ENCODE measurements at places on chromosomes 7 and 10. TPM values are rescaled to one million over a fixed set of nuclear protein-coding genes. Genes with fewer than 3 reads are reported as not detected.

GBF1 gene
- polyA plus RNA-seq, result 32.0 TPM

TMEM236 gene
- polyA plus RNA-seq, result 0.93 TPM

SHH gene
- 0.01 TPM for polyA plus RNA-seq

CYP3A5 gene
- polyA plus RNA-seq, result 0.13 TPM

PRDX3 gene
- 204 TPM for polyA plus RNA-seq

ZNRF2 gene
- 3.9 TPM for polyA plus RNA-seq

NPFFR1 gene
- 0.01 TPM for polyA plus RNA-seq

SPDYE1 gene
- polyA plus RNA-seq, result not detected

HOXA2 gene
- 0.29 TPM for polyA plus RNA-seq

PNLIPRP2 gene
- 0.01 TPM for polyA plus RNA-seq

RP9 gene
- 27.0 TPM for polyA plus RNA-seq

OR2A7 gene
- 0.07 TPM for polyA plus RNA-seq

PODXL gene
- polyA plus RNA-seq, result 13.3 TPM
